IMR-90 (cell line): ENCODE measurements at places on chromosomes 5 and 9.
A peak's percentile ranks its signal among the peaks of the same experiment; 100 is the strongest.

- no peak for DNase-seq
Observed at GRCh38 chr5:148641735-148642134, 12.6 kb downstream of the HTR4 start.

DNA sequence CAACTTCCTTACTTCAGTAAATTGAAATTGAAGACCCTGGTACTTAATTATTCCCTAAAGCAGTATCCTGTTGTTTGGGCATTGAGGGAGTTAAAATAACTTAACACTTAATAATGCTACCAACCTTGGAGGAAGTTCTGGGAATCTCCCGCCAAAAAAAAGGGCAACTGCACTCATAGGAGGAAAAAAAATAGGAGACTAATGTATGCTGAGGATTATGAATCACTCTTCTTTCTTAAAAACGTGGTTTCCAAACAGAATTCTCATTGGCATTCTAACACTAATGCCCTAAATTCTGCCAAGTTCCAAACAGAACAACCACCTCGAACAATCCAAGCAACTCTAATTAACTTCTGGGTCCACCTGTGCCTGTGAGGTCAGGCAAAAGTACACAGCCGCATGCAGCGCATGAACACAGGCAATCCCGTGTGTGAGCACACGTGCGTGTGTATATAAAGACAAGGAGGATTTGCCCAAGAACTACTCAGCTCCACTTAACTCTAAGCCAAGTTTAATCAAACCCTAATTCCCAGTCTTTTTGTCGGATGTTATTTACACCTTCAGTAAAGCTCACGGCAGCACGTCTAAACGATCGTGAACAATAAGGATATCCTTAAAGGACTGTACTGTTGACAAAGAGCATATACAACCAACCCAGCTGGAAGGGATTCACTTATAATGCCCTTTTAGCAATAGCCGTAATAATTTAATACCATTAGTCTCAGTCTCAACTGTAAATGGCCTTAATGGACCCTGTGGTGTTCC, 78.4 kb downstream of the EBF1 start:
- DNase-seq, result no peak

GRCh38 chr5:147882586-147883313, 4.2 kb downstream of the SCGB3A2 start:
- no peak for DNase-seq

- no peak for DNase-seq
Observed at GRCh38 chr9:32939576-32939975, 61.9 kb downstream of the APTX start.

GRCh38 chr5:172283020-172283861, at the start of gene UBTD2:
Gene UBTD2, minus strand, starts transcription at chr5:172283764. Its CDS starts 99 bp downstream, at chr5:172283665.
- peak; percentile 70 for DNase-seq

- no peak for DNase-seq
Observed at GRCh38 chr9:7238247-7238637, 480.5 kb downstream of the KDM4C start.

DNA sequence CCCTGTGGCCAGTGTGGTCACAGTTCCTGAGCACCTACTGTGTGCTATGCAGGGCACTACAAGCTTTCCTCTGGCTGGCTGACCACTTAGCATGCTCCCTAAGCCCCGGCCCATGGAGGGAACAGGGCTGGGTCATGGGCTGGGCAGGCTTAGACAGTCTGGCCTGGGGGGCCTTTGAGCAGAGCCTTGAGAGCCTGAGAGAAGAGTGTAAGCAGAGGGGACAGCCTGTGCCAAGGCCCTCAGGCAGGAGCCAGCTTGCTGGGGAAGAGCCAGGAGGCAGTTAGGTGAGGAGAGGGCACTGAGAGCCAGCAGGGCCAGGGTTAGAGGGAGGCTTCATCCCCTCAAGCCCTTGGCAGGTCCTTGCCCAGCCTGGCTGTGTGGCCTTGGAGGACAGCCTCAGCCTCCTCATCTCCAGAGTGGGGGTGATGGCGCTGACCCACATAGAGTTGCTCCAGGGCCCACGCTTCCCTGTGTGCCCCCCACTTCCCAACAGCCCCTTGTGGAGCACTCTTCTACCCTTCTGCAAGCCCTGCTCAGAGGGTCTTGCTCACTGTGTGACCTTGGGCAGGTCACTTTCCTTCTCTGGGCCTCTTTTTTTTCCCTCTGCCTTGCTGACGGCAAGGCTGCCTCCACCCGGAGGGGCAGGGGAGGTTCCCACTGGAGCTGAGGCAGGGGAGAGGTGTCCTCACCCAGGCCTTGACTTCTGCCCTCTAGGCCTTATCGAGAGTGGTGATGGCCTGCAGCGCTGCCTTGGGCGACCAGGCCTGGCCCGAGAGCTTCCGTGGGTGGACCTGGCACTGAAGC, 107.1 kb downstream of the PHF2 start:
- no peak for DNase-seq

DNA sequence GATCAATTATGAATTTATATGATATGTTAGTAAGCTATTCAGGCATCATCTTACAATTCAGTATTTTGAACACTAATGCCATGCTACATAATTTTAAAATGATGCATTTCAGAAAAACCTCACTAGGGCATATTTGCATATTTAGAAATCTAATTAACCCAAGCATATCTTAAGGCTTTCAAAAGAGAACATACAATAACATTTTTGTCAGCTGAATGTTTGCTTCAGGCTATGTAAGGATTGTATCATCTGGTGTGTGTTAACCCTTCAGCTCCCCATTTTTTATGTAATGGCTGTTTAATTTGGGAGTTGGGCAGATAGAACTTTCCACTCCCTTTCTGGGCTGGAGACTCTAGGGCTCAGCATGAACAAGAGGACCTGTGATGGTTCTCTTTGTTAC, 299.1 kb upstream of the EFNA5 start:
- DNase-seq, result peak; percentile 7

DNA sequence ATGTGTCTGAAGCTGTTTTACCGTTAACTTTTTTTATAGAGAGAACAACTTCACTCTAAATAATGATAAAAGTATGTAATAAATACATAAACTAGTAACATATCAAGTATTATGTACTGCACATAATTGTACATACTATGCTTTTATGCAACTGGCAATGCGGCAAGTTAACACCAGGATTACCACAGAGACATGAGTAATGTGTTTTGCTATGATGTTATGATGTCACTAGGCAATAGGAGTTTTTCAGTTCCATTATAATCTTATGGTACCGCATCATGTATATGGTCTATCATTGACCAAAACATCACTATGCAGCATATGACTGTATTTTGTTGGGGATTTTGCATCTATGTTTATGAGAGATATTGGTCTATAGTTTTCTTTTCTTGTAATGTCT, 326.4 kb upstream of the TARS1 start:
- no peak for DNase-seq

DNA sequence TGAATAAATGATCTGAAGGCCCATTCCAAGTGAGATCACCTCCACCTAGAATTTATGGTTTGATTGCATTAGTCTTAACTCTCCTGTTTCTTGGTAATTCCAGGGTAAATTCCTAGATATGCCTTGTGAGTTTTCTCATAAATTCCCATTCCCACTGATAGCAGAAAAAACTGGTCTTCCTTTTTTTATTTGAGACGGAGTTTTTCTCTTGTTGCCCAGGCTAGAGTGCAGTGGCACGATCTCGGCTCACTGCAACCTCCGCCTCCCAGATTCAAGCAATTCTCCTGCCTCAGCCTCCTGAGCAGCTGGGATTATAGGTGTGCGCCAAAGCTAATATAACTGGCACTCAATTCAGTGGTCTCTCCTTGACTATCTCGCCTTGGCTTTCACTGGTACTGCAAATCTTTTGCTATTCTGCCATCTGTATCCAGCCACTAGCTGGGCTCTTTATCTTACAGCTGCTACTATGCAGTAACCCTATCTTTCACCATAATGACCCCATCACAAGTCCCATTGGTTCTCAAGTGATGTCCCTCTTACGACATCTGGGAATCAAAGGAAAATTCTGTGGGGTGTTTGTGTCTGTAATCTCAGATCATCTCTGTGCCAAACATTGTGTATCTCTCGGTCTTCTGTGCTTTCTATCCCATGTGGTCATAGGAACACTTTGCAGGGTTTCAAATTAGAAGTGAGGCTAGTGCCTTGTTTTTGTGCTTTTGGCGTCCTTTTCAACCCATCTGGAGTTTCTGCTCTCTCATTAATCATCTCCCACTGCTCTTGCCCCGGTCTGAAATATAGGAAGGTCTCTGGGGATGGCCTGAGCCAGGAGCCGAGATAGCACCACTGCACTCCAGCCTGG, 14.4 kb downstream of the HNRNPK start:
- peak; percentile 43 for DNase-seq

GRCh38 chr5:88769165-88769564, 113.8 kb downstream of the MEF2C start:
- DNase-seq, result peak; percentile 10

- DNase-seq, result no peak
Observed at GRCh38 chr9:38003946-38004808, 64.8 kb downstream of the SHB start.

DNA sequence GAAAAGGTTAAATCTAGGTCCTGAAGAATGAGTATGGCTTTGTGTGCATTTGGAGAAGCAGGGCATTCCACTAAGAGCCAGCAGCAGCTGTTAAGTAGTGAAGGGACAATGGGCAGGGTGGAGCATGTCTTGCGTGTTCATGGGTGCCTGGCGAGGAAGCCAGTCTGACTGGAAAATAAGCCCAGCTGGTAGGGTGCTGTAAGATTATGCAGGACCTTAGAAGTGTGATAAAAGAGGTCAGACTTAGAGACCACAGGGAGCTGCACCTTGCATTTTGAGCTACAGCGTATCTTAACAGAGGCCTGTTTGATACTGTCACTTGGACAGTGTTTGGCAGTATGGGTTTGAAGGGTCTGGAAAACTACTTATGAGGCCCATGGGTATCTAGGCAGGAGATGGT, 131.7 kb upstream of the ELL2 start:
- DNase-seq, result no peak

GRCh38 chr5:112795944-112796678, 58.4 kb downstream of the APC start:
- no peak for DNase-seq

DNA sequence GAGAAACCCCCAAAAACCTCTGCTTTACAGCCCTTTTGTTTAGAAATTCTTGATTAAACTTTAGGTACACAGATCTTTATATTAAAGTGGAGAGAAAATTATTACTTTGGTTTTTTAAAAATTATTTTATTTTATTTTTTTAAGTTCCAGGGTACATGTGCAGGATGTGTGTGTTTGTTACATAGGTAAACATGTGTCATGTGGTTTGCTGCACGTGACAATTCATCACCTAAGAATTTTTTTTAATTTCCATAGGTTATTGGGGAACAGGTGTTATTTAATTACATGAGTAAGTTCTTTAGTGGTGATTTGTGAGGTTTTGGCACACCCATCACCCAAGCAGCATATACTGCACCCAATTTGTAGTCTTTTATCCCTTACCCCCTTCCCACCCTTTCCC, 581.7 kb downstream of the CSNK1G3 start:
- no peak for DNase-seq

DNA sequence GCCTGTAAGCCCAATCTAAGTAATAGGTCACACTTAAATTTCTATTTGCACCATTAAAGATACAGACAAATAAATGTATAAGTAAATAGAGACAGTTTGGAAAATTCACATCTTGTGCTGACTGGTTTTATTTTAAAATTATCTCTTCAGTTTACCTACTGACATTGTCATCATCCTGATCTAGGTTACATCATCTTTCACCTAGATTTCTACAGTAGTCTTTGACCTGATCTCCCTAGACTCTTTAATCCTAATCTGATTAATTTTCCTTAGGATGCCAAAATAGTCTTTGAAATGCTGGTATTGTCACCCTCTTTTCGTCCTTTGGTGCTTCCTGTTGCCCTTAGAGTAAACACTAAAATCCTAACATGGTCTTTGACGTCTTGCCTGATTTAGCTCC, 43.9 kb downstream of the NDUFS4 start:
- DNase-seq, result no peak

DNA sequence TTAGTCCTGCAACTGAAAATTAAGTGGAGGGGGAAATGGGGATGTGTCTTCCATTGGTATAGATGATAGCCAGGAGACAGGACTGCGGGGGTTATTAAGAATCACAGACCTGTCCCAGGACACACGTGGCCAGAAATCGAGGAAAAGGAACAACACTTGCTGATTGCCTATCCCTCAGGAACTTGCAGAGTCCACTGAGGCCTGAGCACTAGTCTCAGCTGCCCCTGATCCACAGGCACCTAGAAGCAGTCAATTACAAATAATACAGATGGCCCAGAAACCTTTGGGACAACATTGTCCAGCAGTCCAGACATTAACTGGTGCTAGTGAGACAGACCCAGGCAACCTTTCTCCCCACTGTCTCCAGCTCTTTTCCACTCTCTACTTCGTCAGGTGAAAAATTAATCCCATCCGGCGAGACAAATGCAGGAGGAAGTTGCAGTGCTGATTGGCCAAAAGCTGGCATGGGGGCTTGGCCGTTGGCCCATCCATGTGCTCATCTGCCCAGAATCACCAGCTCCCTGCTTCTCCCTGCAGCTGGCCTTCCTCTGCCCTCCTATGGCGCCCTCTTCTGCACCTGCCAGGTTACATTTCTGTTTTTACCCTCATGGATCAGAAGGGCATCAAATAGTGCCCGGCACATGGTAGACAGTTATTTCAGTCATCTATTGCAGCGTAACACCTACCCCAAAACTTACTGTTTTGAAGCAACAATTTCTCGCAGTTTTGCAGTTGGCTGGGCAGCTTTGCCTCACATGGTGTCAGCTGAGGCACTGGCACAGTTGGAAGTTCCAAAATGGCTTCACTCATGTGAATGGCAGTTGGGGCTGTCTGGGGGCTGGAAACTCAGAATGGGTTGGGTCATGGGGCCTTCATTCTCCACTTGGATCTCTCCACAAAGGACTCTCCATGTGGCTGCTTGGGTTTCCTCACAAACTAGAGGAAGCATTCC, 3.6 kb upstream of the B4GALT1 start:
- DNase-seq, result no peak

- no peak for DNase-seq
Observed at GRCh38 chr9:5842929-5843793, 10.2 kb upstream of the ERMP1 start.

GRCh38 chr9:97617939-97618416, 15.2 kb downstream of the TSTD2 start:
- no peak for DNase-seq

DNA sequence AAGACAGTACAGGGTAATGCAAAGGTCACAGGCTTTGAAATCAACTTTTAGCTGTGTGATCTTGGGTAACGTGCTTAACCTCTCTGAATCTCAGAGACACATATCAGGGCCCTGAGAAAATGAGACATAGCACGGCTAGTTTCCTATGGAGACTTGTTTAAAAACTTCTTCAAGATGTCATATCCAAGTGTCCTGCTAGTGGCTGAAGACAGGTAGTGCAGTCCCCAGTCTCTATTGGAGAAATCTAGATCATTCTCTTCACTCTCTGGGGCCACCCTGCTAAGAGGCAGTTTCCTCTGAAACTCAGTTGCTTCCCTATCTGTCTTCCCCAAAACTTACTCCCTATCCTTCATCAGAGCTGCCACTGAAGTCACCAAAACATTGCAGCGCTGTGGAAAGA, 30.3 kb upstream of the GRXCR2 start:
- DNase-seq, result no peak

DNA sequence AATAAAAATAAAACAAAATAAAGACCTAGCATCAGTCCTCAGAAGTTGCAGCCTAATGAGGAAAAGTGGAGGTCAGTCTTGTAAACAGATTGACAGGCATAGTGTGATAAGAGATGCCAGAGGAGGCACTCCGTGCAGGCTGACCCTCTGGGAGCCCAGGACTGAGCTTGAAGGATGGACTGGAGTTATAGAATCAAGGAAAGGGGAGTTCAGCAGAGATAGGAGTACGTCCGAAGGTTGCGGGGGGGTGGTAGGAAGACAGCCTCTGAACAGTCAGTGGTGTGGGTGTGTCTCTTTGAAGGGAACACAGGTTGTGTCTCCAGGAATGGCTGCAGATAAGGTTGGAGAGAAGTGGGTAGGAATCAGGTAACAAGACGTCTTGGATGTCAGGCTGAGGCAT, 126.1 kb upstream of the CPEB4 start:
- DNase-seq, result no peak
